Ureter (tissue), 1 donor: ENCODE measurements at places on chromosomes 12 and 14.

- DNase-seq: no peak
These were observed 5.6 kb downstream of the MARCHF9 start for GRCh38 chr12:57760347-57760982.

DNA sequence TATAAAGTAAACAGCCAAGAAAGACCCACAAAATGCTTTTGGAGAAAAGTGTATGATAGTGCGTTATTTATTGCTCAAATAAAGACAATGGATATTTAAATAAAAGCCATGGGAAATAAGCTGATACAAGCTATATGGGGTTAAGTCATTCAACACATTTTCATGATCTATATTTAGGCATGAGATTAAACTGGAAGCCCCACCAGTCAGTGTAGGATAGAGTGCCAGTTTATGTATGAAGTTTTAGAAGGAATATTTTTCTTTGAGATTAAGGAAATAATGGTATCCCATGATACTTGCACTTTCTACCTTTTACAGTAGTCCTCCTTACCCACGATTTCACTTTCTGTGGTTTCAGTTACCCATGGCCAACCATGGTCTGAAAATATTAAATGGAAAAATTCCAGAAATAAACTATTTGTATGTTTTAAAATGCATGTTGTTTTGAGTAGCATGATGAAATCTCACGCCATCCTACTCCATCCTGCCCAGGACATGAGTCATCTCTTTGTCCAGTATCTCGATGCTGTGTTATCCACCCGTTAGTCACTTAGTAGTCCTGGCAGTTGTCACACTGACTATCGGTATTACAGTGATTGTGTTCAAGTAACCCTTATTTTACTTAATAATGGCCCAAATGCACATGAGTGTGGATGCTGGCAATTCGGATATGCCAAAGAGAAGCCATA, 22.3 kb downstream of the SYT1 start:
- no peak for DNase-seq

DNA sequence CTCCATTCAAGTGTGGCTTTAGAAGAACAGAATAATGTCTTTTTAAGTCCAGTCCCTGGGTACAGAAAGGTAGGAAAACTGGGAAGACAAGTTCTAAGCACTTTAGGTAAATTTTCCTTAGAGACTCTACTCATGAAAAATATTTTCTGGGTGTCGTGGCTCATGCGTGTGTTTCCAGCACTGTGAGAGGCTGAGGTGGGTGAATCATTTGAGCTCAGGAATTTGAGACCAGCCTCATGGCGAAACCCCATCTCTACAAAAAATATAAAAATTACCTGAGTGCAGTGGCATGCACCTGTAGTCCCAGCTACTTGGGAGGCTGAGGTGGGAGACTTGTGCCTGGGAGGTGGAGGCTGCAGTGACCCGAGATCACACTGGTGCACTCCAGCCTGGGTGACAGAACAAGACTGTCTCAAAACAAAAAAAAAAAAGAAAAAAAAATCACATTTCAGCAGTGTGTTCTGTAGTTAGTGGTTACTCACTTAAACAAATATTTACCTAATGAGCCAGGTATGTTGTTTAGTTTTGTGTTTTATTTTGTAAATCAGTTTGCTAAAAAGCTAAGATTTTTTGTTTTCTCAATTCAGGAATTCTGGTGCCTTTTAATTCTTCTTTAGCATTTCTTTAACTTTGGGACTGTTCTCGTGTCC, 52.3 kb upstream of the RD3L start:
- no peak for DNase-seq

DNA sequence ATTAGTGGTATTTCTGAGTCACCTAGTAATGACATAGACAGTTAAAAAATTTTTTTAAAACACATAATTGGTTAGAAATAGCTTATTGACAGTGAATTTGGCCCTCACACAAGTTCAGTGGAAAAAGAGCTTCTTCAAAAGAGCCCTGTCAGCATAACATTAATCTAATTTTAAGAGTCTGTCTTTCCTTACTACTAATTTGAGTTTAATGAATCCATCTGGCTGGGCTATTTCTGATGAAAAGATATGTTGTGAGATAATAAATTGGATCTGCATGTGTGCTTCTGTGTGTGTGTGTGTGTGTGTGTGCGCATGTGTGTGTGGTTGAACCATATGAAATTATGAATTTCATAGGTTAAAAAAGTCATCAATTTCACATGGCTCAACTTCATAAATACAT, 1045.2 kb downstream of the FLRT2 start:
- DNase-seq: no peak

DNA sequence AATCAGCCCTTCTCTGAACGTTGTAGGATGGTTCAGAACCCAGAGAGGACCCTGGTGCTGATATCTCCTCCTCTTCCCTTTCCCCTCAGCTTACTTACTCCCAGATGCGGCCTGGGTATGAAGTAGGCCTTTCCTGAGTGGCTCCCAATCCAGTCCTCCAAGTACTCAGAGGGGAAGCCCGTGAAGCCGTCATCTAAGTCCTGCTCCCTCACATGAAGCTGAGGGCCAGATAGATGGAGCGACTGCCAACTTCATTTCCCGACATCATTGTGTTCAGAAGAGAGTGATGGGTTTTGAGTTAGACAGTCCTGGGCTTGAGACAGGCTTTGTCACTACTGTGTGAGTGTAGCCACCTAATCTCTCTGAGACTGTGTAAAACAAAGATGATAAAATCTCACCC, 2.7 kb downstream of the APOLD1 start:
- no peak for DNase-seq

GRCh38 chr14:53432378-53432802, 279.3 kb upstream of the DDHD1 start:
- DNase-seq: no peak

GRCh38 chr12:39736406-39736805, 116.8 kb upstream of the ABCD2 start:
- DNase-seq: no peak

DNA sequence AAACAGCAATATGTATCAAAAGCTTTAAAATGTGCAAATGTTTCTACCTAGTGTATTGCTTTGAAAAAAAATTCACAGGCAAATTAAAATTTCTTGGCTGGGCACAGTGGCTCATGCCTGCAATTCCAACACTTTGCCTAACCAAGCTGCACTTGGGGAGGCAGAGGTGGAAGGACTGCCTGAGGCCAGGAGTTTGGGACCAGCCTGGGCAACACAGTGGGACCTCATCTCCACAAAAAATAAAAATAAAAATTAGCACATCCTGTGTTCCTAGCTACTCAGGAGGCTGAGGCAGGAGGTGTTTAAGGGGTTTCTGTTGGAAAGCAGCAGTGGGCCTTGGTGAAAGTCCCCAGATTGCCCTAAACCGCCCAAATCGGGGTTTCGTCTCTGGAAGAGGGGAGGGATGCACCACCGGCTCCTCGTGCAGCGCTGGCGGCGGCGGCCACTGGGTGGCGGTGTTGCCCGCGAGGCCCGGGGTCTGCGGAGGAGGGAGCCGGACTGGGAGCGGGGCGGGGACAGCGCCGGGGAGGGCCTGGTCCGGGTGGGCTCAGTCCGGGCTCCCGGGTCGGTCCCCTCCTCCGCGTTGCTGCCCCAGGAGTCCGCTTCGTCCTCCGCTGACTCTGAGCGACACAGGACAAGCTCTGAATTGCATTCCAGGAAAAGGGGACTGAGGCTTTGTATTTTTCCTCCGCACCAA, 265.6 kb downstream of the AACS start:
- DNase-seq: peak; percentile 59

DNA sequence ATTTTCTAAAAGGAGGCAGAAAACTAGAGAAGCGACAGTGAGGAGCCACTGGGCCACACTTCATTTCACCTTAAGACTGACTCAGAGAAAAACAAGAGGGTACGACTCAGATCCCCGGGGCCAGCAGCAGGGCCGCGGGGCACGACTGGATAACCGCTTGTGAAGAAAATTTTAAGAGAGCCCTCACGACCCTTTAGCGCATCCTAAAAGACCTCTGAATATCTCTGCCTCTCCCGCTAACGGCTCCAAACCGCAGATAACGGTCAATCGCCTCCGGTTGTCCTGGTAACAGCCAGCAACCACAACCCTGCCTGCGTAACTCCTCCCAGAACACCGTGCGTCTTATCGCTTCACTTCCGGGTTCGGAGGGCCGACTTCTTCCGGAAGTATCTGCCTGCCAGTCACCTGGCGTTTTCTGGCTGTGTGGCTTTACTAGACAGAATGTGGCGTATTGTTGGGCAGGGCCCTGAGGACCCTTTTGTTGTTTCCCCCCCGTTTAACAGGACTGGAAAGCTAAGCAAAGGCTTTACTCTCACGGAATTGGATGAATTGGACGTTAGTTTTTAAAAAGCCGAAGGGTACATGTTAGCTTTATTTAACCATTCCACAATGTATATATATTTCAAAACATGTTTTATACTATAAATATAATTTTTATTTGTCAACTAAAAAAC, 5.4 kb upstream of the ATP23 start:
- peak; percentile 94 for DNase-seq

DNA sequence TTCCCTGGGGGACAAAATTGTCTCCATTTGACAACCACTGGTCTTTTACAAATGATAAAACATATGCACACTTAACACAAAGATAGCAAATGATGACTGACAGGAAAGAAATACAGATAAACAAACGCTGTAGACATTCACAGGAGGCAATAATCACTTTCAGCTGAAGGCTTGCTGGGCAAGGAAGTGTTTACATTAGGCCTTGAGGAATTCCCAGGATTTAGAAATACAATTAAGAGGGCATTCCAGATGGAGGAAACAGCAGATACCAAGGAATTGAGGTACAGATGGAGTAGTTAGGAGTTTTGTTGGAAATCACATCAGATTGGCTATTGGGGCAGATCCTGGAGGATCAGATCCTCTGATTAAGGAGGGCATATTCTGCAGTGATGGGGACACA, 93.9 kb downstream of the DYRK2 start:
- DNase-seq: no peak

DNA sequence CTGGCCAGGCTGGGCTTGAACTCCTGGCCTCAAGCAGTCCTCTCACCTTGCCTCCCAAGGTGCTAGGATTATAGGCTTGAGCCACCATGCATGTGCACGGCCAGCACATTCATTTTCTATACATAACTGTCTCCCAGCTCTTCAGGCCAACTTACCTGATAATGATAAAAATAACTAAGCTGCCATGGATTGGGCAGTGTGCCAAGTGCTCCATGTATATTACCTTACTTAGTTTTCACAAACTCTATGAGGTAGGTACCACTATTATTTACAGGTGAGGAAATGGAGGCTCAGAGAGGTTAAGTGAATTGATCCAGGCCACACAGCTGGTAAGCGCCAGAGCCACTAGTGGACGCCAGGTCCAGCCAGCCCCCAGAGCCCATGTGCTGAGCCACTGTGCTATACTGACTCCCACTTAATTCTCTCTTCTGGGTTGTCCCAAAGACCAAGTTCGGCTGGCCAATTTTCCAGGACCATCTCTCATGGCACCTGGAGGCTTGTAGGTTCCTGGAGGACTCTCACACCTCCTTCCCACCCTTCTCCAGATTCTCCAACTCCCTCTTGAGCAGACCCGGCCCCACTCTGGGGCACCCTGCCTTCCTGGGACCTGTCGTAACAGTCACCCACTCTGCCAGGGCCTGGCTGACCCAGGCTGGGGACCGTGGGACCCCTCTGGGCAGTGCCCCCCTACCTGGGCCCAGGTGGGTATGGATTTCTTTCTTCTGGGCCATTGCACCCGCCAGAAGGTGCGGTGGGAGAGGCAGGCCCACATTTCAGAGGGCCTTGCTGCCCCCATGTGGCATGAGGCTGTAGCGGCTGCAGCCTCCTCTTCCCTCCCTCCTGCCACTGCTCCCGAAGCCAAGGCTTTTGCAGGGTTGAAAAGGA, 30.2 kb upstream of the CIPC start:
- peak; percentile 76 for DNase-seq

DNA sequence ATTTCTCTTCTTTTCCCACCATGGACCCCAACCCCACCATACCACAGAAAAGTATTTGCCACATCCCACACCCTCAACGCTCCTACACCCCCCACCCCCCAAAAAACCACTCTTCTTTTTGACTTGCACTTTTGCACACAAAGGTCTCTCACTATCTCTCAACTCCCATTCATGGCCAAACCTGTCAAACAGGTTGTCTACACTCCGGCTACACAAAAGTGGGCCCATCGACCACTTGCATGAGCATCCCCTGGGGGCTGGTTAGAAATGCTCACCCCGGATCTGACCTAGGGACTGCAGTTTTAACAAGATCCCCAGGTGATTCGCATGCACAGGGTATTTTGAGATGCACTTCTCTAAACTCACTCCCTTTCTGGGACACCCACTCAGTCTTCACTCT, 248.2 kb downstream of the DPF3 start:
- DNase-seq: no peak

DNA sequence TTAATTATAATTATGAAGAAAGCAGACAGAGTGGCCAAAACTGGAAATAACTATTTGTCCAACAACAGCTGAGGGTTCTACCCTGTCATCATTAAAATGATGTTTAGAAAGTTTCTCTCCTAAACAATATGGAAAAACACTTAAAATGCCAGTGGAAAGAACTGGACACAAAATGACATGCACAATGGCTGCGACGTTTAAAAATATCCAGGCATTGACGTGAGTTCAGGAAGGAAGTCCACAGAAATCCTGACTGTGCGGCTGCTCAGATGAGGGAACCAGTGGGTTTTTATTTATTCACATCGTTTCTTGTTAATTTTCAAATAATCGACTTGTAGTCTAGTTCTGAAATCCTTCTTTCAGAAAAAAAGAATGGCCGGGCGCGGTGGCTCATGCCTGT, 58.3 kb downstream of the CCNK start:
- no peak for DNase-seq

- no peak for DNase-seq
These were observed 58.0 kb upstream of the CDKN3 start for GRCh38 chr14:54338696-54339317.

- DNase-seq: no peak
These were observed 126.6 kb upstream of the CPNE8 start for GRCh38 chr12:39032034-39032433.

DNA sequence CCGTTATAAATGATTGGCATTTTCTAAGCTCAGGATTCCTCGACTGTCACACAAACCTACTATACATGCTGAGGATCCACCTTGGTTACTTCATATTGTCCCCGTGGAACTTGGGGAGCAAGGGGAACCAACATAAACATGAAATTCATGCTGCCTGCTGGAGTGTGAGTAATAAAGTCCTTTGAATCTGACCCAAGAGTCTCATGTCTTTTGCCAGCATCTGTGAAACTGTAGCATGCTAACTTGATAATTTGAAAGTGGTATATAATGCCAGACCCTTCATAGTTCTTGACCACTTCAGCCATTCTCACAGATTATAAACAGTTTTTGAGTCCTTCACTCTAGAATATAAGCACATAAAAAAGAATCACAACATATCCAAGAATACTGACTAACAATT, 17.1 kb downstream of the SLC35F4 start:
- DNase-seq: no peak

GRCh38 chr14:93431036-93431670, 414 bp downstream of the UNC79 start:
- no peak for DNase-seq
